ENCODE measurements at places on chromosomes 1 and 21.

DNA sequence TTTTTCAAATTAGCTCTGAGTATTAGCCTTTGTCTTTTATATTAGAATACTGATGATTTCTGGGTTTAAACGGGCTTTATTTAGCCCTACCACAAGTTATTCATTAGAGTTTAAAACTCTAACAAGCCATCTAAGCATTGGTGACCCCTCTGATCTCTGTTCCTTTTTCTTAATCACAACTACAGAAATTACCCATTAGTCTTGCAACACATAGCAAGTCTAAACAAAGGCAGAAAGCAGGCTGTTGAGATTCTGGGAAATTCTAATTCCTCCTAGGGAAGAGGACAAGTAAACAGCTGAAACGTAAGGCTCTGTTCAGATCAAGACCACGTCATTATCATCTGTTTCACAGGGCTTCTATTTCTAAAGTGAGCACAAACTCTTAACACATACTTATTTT is 491.2 kb upstream of the ZRANB2 start:
- no peak for DNase-seq

DNA sequence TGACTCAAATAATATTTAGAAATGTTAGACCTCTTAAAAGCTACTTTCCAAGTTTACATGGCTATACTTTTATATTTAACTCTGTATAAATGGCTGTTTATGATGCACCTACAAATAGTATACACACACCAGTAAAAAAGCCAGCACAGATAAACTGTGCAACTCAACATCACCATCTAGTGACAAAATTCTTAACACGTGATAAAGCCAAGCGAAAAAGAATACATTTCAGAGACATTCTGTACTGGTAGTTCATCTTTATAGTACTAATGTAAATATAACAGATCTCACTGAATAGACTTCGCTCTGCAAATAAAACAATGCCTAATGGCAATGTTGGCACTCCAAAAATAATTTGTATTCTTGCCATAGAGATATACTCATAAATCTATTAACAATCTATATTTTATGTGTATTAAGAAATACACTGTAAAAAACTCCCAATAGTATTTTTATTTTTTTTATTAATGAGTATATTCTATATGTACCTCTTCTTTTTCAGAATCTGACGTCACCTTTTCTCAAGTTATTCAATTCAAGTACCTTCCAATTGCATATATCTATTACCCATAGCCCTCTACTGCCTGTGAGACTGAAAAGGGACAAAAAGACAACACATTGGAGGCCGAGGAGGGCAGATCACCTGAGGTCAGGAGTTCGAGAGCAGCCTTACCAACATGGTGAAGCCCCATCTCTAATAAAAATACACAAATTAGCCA is 100.2 kb downstream of the DPYD start:
- DNase-seq, result peak; percentile 42

DNA sequence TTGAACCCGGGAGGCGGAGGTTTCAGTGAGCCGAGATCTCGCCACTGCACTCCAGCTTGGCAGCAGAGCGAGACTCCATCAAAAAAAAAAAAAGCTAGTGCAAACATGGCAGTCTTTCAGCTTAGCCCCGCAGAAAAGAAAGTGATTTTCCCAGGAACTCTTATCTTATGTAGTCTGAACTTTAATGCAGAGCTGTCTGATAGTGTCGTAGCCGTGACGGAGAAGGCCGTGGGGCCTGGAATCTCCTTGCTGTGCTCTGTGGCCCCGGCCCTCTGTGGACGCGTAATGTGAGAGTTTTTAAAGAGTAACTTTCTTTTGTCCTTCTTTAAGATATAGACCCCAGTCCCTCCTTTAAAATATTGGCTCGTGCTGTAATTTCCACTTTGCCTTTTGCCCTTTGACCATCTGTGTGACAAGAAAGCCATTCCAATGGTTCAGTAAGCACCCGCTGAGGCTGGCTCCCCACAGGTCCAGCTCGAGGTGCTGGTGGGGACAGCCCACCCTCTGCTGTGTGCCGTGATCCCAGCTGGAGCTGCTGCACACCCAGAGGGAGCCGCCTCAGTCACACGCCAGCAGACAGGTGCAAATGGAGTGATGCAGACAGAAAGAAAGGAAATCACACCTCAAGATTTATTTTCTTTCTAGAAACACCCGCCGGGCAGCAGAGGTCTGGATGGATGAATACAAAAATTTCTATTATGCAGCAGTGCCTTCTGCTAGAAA is 164.0 kb downstream of the PGBD5 start:
- DNase-seq, result no peak

DNA sequence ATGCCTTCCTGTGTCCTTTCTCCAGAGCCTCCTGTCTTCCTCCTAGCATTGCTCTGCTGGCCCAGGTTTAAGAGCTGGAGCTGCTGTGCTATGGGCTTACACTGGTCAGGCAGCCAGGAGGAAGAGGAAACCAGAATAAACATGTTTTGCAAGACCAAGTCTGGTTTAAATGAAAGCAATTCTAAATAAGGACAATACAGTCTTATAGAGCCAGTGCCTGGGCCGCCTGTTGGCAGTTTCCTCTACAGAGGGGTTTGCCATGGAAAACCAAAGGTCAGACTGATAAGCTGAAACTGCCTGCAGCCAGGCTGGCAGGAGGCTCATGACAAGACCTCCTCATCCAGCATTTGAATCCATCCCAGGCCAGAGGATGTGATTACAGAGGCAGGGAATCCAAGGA is 92.9 kb upstream of the FGGY start:
- no peak for DNase-seq

DNA sequence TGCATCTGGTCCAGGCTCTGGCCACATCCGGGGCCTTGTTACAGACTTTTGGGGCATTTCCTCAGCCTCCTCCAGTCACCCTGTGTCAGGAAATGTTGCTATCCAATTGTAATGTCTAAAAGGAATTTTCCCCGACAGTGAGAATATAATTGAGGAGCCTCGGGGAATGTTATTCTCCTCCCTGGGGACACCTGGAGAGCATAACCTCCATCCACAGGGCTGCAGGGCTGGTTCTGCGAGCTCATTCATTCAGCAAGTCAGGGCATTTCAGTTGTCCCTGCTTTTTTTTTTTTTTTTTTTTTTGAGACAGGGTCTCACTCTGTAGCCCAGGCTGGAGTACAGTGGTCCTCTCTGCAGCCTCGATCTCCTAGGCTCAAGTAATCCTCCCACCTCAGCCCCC is 72.6 kb downstream of the MDM4 start:
- DNase-seq, result no peak

DNA sequence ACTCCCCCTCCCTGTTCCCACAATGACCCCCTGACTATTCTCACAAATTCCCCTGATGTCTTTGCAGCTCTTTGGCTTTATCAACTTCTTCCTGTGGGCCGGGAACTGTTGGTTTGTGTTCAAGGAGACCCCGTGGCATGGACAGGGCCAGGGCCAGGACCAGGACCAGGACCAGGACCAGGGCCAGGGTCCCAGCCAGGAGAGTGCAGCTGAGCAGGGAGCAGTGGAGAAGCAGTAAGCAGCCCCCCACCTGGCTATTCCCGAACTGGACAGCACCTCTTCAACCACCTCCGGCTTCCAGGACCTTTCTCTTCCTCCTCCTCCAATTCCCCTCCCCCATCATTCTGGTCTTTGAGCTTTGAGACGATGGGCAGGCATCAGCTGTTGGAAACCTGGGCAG is 4.4 kb upstream of the ATXN7L2 start:
- no peak for DNase-seq

GRCh38 chr1:118650107-118650807 is 337.9 kb downstream of the TBX15 start:
- no peak for DNase-seq

DNA sequence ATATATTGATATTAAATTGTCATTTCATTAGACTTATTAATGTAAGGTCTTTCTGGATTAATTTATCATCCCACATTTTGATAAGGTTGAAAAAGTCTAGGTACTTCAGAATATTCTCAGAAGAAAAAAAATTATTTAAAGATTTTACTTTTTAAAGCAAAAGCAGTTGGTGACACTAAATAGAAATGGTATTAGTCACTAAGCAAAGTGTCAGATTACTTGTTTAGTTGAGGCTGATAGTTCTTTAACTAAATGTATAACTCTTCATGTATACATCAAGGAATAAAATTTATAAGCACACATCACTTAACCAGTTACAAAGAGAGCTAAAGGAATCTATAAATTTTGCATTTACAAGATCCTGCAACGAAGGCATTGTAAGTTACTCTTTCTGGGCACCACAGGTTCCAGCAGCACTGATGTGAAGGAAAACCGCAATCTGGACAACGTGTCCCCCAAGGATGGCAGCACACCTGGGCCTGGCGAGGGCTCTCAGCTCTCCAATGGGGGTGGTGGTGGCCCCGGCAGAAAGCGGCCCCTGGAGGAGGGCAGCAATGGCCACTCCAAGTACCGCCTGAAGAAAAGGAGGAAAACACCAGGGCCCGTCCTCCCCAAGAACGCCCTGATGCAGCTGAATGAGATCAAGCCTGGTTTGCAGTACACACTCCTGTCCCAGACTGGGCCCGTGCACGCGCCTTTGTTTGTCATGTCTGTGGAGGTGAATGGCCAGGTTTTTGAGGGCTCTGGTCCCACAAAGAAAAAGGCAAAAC is 101.1 kb downstream of the ADARB1 start:
- DNase-seq, result no peak

GRCh38 chr1:155990005-155990739 is 11.8 kb upstream of the ARHGEF2 start:
- no peak for DNase-seq

GRCh38 chr1:40668769-40669525 is 3.5 kb upstream of the RIMS3 start:
- peak; percentile 94 for DNase-seq

DNA sequence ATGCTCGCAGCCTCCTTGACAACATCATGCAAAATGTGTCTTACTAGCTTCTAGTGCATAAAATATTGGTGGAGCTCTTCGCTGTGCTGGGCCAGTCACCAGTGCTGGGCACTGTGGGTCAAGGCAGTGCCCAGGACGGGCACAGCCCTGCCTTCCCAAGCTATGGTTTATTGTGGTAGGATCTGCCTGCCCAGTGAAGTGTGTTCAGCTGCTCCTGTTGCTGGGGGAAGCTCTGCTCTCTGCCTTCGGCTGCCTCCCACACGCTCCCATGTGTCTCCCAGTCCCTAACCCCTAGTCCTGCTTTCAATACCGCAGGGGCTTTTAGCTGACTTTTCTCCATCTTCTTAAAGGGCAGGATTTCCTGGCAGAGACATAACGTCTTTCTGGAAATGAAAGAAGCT is 15.7 kb downstream of the EPHX1 start:
- DNase-seq, result no peak

DNA sequence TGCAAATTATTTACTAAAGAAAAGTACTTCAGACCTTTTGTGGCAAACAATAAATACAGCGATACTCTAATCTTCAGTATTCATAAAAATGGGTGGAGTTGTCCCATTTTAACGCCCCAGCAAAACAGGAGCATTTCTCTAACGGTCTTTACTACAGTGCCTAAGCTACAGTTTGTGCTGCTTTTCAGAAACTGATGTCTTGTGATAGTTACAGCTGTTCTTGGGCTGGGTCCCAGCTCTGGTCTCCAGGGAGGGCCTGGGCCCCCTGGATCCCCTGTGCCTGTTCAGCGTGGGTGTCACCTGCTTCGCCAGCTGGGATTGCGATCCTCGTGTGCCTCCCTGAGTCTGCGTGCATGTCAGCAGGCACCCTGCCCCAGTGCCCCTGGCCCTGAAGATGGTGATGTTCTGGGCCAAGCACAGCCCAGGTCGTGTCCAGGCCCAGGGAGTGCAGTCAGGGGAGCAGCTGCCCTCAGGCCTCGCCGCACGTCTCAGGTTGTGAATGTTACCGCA is 64.0 kb upstream of the DIP2A start:
- no peak for DNase-seq

- peak; percentile 6 for DNase-seq
Measured at GRCh38 chr1:84301004-84301784, at the start of gene SAMD13. SAMD13 (plus strand) TSS chr1:84301708; CDS start chr1:84303235, 1,527 bp downstream.

DNA sequence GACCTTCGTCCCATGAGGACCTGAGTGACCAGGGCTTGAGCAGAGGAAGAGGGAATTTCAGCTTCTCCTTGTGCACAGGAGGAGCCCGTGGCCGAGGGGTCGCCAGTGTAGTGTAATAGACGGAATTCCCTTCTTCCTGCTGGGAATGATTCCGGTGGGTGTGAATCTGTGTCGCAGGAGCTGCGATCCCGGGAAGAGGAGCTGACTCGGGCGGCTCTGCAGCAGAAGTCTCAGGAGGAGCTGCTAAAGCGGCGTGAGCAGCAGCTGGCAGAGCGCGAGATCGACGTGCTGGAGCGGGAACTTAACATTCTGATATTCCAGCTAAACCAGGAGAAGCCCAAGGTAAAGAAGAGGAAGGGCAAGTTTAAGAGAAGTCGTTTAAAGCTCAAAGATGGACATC is 34.4 kb downstream of the MAP3K21 start:
- DNase-seq, result no peak

- no peak for DNase-seq
Measured at GRCh38 chr1:40014812-40015594, 25.5 kb upstream of the CAP1 start.

GRCh38 chr1:24704411-24705259 is 40.6 kb upstream of the CLIC4 start:
- DNase-seq, result no peak

DNA sequence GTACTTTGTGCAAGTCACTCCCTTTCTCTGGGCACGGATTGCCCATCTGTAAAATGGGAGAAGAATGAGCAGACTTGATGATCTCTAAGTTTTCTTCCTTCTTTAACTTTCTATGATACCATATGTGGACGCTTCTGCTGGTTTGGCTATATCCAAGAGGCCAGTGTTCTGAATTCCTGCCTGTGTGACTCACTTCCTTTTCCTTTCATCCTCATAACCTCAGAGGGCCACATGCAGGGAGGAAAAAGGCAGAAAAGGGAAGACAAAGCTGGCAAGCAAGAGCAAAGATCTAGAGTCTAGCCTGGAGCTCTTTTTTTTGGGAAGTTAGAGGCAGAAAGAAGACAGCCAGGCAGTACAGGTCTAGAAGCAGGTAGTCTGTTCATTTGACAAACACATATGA is 151.2 kb downstream of the OMA1 start:
- DNase-seq, result no peak

DNA sequence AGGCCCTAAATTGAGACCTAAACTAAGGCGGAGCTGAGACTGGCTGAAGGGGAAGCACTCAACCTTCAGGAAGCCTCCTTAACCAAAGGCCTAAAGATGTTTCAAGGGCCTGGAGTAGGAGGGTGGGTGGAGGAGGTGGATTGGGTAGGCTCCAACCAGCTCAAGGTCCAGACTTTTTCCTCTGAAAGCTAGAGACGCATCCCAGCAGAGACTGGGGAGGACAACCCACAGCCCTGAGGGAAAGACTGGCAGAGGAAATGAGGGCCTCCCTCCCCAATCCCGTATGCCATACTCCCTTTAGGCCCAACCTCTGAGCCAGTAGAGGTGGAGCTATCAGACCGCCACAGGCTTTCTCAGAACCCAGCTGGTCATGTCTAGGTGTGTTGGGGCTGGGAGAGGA is 1.1 kb downstream of the ECM1 start:
- no peak for DNase-seq

GRCh38 chr1:90616395-90616794 is 100.7 kb downstream of the BARHL2 start:
- DNase-seq, result no peak

- DNase-seq, result no peak
Measured at GRCh38 chr1:244713332-244713731, 60.4 kb downstream of the DESI2 start.

- DNase-seq, result no peak
Measured at GRCh38 chr1:201694608-201695335, 134.2 kb upstream of the IPO9 start.
